ENCODE measurements at places on chromosomes 2 and 18.
A peak's percentile ranks its signal among the peaks of the same experiment; 100 is the strongest.

GRCh38 chr18:56373601-56374000 lies 264.8 kb downstream of the TXNL1 start:
- no peak for DNase-seq

- DNase-seq: no peak
Observed at GRCh38 chr2:207975921-207976320, 49.4 kb downstream of the PLEKHM3 start.

GRCh38 chr2:44351088-44351487 lies 10.2 kb downstream of the PREPL start:
- no peak for DNase-seq

DNA sequence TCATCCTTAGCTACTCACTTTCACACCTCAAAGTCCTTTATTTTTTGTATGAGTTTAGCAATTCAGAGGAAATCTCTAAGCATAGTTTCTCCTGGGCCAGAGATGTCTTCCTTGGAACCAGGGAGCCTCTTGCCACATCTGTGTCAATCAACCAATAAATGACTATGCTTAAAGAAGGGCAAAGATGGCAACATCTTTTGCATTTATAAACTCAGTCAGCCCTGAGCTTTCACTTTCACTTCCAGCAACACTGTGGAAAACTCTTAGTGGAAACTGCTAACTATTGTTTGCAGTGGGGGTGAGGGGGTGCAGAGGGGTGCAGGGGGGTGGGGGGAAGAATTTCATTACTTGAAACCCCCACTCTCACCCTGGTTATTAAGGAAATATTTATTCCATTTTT lies 3.4 kb downstream of the ACVR1C start:
- DNase-seq: no peak

- DNase-seq: peak; percentile 77
Observed at GRCh38 chr2:47323009-47323821, 79.7 kb upstream of the MSH2 start.

DNA sequence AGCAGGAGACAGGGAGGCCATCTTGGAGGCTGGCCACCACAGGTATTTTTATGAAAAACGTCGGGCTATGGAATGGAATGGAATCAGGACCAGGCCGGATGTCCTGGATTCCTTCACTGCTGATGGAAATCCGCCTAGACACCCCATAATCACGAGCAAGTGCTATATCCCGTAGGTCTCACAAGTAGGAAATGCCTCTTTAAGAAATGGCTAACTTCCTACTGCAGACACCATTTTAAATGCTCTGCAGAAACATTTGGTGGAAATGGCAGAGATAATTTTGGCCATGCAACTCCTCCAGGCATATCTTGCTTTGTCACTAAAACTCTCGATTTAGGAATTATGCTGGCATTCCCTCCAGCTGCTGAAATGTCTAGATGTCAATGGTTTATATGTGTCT lies 18.0 kb downstream of the ID2 start:
- no peak for DNase-seq

DNA sequence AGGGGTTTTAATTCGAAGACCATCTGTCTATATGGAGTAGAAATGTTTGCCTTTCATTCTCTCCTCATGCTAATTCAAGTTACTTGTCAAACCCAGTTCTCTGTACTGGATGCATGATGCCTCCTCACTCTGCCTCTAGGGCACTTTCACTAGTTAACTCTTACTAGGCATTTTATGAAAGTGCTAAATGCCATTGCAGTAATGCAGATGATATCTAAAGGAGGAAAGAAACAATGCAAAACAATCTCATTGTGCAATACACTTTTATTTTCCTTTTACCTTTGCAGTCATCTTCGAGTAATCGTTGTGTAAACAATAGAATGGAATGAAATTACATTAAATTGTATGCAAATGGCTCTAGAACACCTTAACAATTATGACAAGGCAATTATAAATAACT lies 293.6 kb downstream of the STK39 start:
- DNase-seq: no peak

DNA sequence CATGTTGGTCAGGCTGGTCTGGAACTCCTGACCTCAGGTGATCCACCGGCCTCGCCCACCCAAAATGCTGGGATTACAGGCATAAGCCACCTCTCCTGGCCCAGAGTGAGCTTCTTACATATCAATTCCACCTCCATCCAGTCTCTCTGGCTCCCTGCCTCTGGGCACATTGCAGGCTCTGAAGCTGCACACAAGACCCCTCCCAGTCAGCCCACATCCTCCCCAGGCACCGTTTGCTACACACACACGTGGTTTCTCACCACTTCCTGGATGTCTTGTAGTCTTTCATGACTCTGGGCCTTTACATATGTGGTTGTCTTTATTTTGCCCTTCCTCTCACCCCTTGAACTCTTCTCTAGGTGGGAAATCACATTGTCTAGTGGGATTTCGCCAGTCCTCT lies 64.0 kb upstream of the CABLES1 start:
- peak; percentile 77 for DNase-seq

- DNase-seq: no peak
Observed at GRCh38 chr2:231470246-231470900, 6.1 kb upstream of the NCL start.

GRCh38 chr18:47915930-47916329 lies 14.5 kb downstream of the SMAD2 start:
- no peak for DNase-seq

Measured in GM20000 (cell line).